ENCODE measurements at places on chromosomes 5 and 9.

- no peak for DNase-seq
These were observed 213.3 kb downstream of the SEMA6A start for GRCh38 chr5:116361171-116361967.

GRCh38 chr9:130707225-130707976 lies 13.8 kb downstream of the EXOSC2 start:
- no peak for DNase-seq

- DNase-seq, result no peak
These were observed 1.6 kb upstream of the SUB1 start for GRCh38 chr5:32583582-32584232.

GRCh38 chr9:98971168-98971914 lies 27.6 kb downstream of the COL15A1 start:
- no peak for DNase-seq

DNA sequence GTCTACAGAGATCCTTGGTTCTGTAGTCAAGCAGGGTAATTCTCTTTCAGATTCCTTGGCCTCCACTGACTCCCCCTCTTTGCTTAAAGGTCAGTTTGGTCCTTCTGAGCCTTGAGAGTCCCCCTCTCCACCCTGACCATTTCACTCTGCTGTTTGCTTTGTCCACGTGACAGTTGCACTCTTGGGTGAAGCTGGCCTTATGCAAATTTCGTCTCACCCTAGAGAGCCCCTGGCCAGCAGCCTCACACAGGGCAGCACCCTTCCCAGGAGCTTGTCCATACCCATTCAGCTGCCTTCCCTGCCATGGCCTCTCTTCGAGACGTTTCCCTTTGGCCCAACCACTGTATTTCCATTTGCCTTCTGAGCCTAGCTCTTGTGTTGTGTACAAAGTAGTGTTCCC lies 63.7 kb downstream of the PRKACG start:
- no peak for DNase-seq

DNA sequence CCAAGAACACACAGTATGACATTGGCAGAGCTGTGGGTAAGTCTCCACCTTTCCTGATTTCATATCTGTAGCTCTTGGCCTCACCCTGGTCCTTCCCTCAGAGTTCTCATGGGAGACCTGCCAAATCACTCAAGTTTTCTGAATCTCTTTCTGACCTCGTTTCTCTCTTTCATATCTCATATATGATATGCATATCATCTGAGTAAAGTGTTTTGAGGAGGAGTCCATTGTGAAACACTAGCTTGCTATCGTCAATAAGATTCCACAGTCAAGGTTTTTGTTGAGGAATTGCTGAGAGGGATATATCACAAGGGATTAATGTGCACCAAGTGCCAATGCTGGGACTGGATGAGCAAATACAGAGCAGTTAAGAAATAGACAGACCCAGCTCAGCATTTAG lies 739.2 kb downstream of the BRINP1 start:
- DNase-seq, result no peak

- no peak for DNase-seq
These were observed 24.0 kb downstream of the ADAMTSL2 start for GRCh38 chr9:133558191-133559126.

- DNase-seq, result no peak
These were observed 2.9 kb downstream of the B4GALT1 start for GRCh38 chr9:33164138-33164809.

DNA sequence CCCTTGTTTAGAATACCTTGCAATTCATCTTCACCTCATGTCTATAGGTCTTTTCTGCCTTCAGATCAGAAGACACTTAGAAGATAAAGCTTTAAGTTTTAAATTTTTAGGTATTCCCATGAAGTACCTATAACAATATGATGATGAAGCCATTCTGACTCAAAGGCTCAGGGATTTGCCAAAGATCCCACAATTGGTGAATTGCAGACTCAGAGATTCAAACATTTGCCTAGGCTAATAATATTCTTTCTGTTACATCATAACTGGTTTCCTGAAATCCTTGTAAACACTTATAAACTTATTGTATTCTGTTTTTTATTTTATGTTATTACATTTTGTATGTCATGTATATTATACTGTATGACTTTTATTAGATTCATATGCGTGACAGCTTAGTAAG lies 62.8 kb upstream of the ZFAND5 start:
- DNase-seq, result no peak

- DNase-seq, result no peak
These were observed 2.6 kb upstream of the SQSTM1 start for GRCh38 chr5:179817890-179818745.

DNA sequence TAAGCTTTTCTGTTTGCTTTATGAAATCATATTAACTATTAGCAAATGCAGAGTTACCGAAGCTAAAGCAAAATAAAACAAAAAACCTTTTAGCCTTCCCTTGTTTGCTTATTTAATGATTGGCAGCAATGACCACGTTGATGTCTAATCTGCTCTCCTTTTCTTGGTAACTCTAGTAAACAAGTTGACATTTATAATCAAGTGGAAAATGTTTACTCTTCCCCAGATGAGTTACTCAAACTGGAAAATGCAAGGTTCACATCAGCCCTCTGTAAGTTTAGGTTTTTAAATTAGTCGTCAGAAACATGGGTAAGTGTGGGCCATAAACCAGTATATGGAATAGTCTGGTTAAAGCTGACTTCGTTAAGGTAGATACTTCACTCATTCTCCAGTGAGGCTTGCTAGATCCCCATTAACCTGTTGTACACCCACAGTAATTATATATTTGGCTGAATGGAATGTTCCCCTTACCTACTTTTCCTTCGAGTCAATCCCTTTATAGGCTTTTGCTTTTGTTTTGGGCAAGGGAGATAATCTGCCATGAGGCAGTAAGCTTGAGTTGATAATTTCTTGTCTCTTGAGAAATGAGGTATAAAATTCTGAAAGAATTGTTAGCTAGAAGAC lies 100.9 kb downstream of the GDNF start:
- no peak for DNase-seq

Data from GDM1 (cell line).